Testis (tissue), 5 donors: ENCODE measurements at places on chromosomes 1 and 21. TPM values are rescaled to one million over a fixed set of nuclear protein-coding genes. Genes with fewer than 3 reads are reported as not detected.
A peak's percentile ranks its signal among the peaks of the same experiment; 100 is the strongest.

Gene SAMSN1
- 1.7 TPM for total RNA-seq

Gene RAB29
- 7.4 TPM for total RNA-seq

Gene EXO1
- 8.4 TPM for total RNA-seq

Gene BEST4
- 1.7 TPM for total RNA-seq

Gene PLXNA2
- 4.1 TPM for total RNA-seq

GRCh38 chr1:230558324-230558723, 84.0 kb upstream of the COG2 start:
- no peak overlapping the region for H3K27ac ChIP-seq
- H3K4me1 ChIP-seq, result no peaks in the 10 kb centered on the region
- H3K27me3 ChIP-seq, result no peaks in the 10 kb centered on the region
- H3K4me3 ChIP-seq, result no peak overlapping the region

- H3K27ac ChIP-seq, result no peak within 1 kb of the TSS
- no peak for DNase-seq
- H3K36me3 ChIP-seq, result no peaks in the 10 kb centered on the region
- H3K27me3 ChIP-seq, result no peaks in the 10 kb centered on the region
Measured at GRCh38 chr1:160739098-160739511, at the start of gene SLAMF7. Gene SLAMF7, plus strand, starts transcription at chr1:160739247. Its CDS starts 55 bp downstream, at chr1:160739302.

GRCh38 chr1:170929835-170930554, 5.3 kb upstream of the MROH9 start:
- peaks cover 6% of the 10 kb centered on the region for H3K4me1 ChIP-seq
- peak; percentile 40 for DNase-seq
- H3K27me3 ChIP-seq, result no peaks in the 10 kb centered on the region
- peak overlapping the region; percentile 76 for H3K27ac ChIP-seq

- H3K4me1 ChIP-seq, result no peaks in the 10 kb centered on the region
- no peak overlapping the region for H3K27ac ChIP-seq
- H3K27me3 ChIP-seq, result no peaks in the 10 kb centered on the region
- no peak for DNase-seq
Measured at GRCh38 chr1:231625975-231626534, 535 bp upstream of the DISC1 start.

DNA sequence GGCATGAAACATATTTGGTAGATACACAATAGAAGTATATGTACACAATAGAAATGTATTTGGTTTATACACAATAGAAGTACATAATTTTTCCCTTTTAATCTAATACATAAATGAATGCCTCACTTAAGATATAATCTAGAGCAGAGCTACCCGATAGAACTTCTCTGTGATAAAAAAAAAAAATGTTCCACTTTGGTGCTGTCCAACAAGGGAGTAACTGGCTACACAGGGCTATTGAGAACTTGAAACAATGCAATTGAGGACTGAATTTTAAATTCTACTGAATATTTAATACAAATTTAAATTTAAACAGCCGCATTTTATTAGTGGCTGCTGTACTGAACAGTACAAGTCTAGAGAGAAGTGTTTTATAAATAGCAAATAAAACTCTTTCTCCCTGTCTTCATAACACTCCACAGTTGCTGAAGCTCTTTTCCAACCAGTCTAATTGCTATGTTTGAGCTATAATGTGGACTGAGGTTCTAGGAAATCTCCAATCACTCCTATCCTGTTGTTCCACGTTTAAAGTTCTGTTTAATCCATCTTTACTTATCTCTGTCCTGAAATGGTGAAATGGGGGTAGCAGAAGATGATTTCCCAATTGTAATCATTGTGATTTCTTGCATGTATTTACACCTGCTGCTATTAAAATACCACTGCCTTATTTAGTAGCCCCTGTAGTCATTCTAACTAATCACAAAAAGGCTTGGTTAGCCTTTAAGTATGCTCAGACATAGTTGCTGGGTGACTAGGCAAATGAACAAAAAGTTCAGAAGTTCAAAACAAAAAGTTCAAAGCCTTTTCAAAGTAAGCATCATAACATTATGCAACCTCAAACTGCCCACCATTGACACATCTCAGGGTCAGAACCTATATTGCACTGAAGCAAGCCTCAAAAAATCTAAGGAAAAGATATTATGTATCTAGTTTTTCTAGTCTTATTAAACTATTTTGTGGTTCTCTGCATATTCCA, 192.3 kb upstream of the C1orf87 start:
- H3K36me3 ChIP-seq, result no peaks in the 10 kb centered on the region
- no peak for DNase-seq
- H3K4me1 ChIP-seq, result no peaks in the 10 kb centered on the region
- H3K27ac ChIP-seq, result no peak overlapping the region
- no peaks in the 10 kb centered on the region for H3K27me3 ChIP-seq

- no peaks in the 10 kb centered on the region for H3K36me3 ChIP-seq
- H3K27ac ChIP-seq, result no peak overlapping the region
- DNase-seq, result no peak
Measured at GRCh38 chr1:39335216-39335615, 130.7 kb downstream of the MACF1 start.

GRCh38 chr1:63665824-63666223, 72.6 kb downstream of the PGM1 start:
- DNase-seq, result no peak
- no peaks in the 10 kb centered on the region for H3K27me3 ChIP-seq
- H3K4me1 ChIP-seq, result no peaks in the 10 kb centered on the region
- no peak overlapping the region for H3K27ac ChIP-seq
- no peak overlapping the region for H3K4me3 ChIP-seq
- no peaks in the 10 kb centered on the region for H3K36me3 ChIP-seq

DNA sequence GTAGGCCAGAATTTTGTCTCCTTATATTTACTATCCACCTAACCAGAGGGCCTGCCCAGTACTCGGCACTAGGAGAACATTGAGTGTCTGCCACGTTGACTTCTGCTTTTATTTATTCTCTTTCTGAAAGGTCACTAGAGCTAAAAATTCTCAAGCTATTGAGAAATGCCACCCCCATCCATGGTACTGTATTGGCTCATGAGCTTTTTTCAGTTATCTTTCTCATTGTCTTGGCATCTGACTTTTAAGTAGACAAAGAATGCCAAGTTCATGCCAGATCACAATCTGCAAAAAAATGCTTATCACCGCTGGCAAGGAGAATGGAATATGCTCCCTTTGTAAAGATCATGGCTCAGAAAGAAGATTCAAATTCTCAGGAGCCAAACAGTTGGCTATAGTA, 49.8 kb upstream of the MROH9 start:
- H3K4me3 ChIP-seq, result no peak overlapping the region
- no peak overlapping the region for H3K27ac ChIP-seq
- H3K4me1 ChIP-seq, result no peaks in the 10 kb centered on the region
- H3K27me3 ChIP-seq, result no peaks in the 10 kb centered on the region
- DNase-seq, result no peak

- no peaks in the 10 kb centered on the region for H3K36me3 ChIP-seq
- H3K4me1 ChIP-seq, result peaks cover 4% of the 10 kb centered on the region
- H3K4me3 ChIP-seq, result no peak overlapping the region
- no peak overlapping the region for H3K27ac ChIP-seq
- DNase-seq, result no peak
- H3K27me3 ChIP-seq, result no peaks in the 10 kb centered on the region
Measured at GRCh38 chr1:85339089-85339488, 62.7 kb upstream of the BCL10 start.

DNA sequence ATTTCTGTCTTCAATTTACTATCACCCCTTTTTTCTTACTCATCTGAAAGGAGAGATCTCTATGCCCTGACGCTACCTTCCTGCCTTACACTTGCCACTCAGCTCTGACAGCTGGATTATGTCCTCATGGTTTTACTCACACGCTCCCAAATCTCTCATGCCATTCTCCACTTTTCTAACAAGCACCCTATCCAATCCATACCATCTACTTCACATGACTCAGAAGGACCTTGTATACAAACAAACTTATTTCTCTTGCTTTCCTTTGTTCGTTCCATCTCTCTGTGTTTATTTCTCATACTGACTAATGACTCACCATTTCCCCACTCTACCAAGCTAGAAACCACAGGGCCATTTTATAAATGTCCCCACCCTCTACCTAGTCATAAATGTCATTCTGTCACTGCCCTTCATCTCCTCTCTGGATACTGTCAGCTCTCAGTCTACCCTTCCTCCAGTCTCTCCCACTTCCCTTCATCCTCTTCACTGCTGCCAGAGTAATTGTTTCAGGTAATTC, 87.3 kb downstream of the USP24 start:
- no peaks in the 10 kb centered on the region for H3K4me1 ChIP-seq
- no peaks in the 10 kb centered on the region for H3K36me3 ChIP-seq
- no peak for DNase-seq
- H3K4me3 ChIP-seq, result no peak overlapping the region
- no peaks in the 10 kb centered on the region for H3K27me3 ChIP-seq
